ENCODE measurements at places on chromosomes 11 and 22. TPM values are rescaled to one million over a fixed set of nuclear protein-coding genes. Genes with fewer than 3 reads are reported as not detected.

DNA sequence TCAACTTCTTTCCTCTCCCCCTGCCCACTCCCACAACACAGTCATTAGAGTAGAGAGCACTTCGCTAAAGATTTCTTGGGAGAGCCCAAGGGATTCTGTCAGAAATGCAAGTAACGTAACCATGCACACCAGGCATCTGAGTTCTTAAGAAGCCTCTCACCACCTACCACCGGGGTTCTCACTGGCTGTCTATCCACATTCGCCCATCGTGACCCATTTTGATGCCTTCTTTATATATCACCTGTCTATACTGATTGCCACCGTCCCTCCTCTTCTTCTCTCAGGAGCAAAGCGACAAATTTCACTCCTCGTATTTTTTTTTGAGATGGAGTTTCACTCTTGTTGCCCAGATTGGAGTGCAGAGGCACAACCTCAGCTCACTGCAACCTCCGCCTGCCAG is 23.9 kb upstream of the RASD2 start:
- no peak overlapping the region for H3K4me3 ChIP-seq
- no peaks in the 10 kb centered on the region for H3K36me3 ChIP-seq
- H3K4me1 ChIP-seq, result peaks cover 20% of the 10 kb centered on the region
- peaks cover 3% of the 10 kb centered on the region for H3K27me3 ChIP-seq
- no peak for DNase-seq

DNA sequence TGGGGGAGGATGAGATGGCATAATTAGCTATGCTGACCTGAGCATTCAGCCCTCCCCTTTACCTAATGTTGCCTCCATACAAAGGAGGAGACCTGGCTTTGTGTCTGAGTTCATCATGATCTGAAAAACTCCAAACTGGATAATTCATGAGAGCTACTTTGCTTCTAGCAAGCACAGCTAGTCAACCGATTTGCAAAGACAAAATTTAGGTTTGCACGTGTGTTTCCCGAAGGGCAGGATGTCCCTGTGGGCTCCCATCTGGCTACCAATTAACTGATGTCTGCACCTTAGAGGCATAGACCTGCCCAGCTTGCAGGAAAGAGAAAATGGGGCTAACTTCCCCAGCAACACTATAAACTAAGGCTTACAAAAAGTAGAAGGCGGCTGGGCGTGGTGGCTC is 42.2 kb upstream of the POU2AF1 start:
- no peak overlapping the region for H3K4me3 ChIP-seq
- peaks cover 3% of the 10 kb centered on the region for H3K4me1 ChIP-seq
- H3K27ac ChIP-seq, result no peak overlapping the region
- H3K36me3 ChIP-seq, result no peaks in the 10 kb centered on the region

DNA sequence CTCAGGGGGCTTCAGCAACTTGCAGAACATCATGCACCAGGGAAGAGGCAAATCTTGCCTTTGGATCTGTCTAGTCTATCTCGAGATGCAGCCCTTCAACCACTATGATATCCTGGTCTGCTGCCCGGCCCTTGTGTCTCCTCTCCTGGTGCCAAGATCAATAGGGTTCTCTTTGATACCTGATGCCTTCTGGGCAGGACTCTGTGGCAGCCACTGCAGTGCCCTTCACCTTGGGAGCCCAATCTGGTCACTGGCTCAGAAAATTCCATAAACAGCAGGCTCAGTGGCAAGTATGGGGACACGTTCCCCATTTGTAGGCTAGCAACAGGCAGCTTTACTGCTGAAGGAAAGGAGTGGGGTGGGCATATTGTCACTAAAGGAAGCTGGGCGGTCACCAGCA is 23.4 kb downstream of the SYN3 start:
- no peak for DNase-seq
- H3K27me3 ChIP-seq, result no peaks in the 10 kb centered on the region
- no peaks in the 10 kb centered on the region for H3K36me3 ChIP-seq
- peaks cover 43% of the 10 kb centered on the region for H3K4me1 ChIP-seq
- no peak overlapping the region for H3K4me3 ChIP-seq
- H3K27ac ChIP-seq, result no peak overlapping the region

DNA sequence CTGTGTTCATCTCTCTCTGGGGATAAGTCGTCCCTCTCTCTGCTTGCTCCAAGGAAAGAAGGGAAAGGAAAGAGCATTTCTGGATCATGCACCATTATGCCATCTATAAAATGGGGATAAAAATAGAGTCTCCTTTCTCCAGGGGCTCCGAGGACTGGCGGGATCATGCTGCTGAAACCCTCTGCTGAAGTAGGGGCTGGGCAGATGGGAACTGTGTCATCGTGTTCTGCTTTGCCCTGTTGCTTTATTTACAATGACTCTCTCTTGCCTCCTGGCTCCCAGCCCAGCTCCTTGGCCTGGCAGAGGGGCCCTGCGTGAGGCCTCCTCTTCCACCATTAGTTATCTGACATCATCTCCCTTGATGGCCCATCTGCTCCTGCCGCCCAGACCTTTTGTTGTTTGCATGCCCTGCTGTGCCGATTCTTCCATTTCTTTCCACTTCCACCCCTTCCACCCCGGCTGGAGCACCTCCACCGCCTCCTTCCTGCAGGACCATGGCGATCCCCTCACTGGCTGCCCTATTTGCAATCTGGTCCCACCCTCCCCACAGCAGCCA is 200.9 kb downstream of the MYO18B start:
- peak overlapping the region; percentile 78 for H3K27ac ChIP-seq
- H3K36me3 ChIP-seq, result no peaks in the 10 kb centered on the region
- H3K27me3 ChIP-seq, result peaks cover 2% of the 10 kb centered on the region
- peaks cover 57% of the 10 kb centered on the region for H3K4me1 ChIP-seq

DNA sequence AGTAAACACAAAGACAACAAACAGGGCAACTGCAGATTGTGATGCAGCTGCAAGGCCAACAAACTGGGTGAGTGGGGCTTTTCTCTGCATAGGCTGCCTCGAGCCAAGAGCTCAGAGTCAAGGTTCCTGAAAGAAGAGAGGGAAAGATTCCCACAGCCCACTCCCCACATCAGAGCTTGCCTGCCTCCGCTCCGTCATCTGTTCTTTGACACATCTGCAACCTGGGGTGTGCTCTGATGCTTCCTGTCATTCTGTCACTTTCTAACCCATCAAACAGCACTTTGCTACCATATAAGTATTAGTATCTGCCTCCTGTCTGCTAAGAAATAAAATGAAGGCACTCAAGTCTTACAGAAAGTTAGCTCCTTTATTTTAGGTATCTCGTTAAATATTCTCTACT is 46.9 kb downstream of the C22orf31 start:
- H3K4me3 ChIP-seq, result no peak overlapping the region
- peaks cover 60% of the 10 kb centered on the region for H3K4me1 ChIP-seq
- DNase-seq, result no peak
- H3K36me3 ChIP-seq, result peaks cover 14% of the 10 kb centered on the region
- no peak overlapping the region for H3K27ac ChIP-seq

DNA sequence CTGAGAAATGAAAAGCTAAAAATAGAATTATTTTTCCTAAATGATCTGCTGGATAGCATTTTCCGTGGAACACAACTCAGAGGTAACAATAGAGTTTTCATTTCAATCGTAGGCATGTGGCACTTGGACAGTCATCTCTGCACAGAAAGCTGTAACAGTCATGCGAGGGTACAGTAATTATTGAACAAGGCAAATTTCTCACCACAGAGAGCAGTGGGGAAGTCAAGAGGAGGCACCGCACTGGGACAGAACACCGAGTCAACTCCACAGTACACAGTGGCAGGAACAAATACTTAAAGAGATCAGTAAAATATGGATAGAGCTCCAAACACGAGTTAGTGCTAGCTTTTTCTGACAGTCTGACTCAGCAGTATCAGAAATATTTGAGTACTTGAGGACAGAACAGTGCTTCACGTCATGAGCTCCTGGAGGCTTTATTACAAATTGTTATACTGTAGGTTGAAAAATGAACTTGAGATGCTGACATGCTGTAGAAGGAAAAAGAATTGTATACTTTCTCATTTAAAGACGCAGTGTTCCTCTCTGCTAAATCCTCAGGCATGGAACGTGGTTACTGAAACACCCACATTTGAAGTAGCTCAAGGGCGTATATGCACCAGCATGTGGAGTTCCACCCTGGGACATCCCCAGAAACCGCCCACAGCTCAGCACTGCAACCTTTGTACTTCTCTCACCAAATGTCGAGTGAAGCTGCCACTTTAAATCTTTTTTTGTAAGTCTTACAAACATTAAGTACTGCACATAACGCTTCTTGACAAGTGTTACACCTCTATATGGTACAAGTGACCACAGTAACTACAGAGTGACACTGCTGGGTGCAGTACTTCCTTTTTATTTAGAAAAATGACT is 27.4 kb upstream of the YPEL1 start:
- no peak for DNase-seq
- H3K27me3 ChIP-seq, result no peaks in the 10 kb centered on the region
- no peaks in the 10 kb centered on the region for H3K4me1 ChIP-seq
- no peak overlapping the region for H3K4me3 ChIP-seq
- no peak overlapping the region for H3K27ac ChIP-seq

DNA sequence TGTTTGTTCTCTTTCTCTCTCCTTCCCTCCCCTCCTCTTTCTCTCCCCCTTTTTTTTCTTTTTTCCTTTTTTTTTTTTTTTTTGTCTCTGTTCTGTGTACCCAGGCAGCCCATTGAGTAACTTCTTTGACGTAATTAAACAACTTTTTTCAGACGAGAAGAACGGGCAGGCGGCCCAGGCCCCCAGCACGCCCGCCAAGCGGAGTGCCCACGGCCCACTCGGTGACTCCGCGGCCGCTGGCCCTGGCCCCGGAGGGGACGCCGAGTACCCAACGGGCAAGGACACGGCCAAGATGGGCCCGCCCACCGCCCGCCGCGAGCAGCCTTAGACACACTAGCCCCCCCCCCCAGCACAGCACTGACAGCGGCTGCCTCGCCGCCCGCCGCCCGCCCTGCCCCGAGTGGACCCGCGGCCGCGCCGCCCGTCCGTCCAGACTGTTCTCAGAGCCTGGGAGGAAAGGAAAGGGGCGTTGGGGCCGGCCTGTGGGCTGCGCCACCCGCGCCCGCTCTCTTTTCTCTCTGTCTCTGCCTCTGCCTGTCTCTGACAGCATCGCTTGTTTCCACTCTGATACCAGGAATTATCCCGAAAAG is 26.1 kb downstream of the MOB2 start:
- no peaks in the 10 kb centered on the region for H3K4me1 ChIP-seq
- H3K36me3 ChIP-seq, result no peaks in the 10 kb centered on the region
- H3K27me3 ChIP-seq, result no peaks in the 10 kb centered on the region
- DNase-seq, result no peak

- H3K4me3 ChIP-seq, result no peak overlapping the region
- H3K36me3 ChIP-seq, result no peaks in the 10 kb centered on the region
- H3K27me3 ChIP-seq, result peaks cover 35% of the 10 kb centered on the region
- H3K4me1 ChIP-seq, result peaks cover 16% of the 10 kb centered on the region
These were observed 35.6 kb downstream of the SLC22A12 start for GRCh38 chr11:64626637-64627036.

DNA sequence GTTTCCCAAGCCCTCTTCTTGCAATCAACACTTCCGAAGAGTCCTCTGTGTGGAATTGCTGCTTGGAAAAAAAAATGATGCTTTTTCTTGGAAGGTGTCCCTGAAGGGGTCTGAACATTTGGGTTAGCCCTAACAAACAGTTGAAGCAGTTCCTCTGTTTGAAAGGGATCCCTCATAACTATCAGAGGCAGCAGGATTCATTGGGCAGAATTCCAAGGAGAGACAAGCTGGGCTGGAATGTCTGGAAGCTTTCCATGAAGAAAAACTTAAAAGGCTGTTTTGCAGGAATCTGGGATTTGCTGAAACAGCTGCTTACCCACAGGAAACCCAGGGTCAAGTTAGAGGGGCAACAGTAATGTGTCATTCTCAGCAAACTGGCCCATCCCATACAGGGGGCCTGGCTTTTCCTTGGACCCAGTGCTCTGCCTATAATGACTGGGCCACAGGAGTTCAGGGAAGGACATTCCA is 3.1 kb downstream of the CSNK2A3 start:
- H3K36me3 ChIP-seq, result no peaks in the 10 kb centered on the region
- no peak overlapping the region for H3K4me3 ChIP-seq
- H3K27ac ChIP-seq, result no peak overlapping the region
- H3K27me3 ChIP-seq, result no peaks in the 10 kb centered on the region
- no peak for DNase-seq

The SPON1 gene
- total RNA-seq, result 4.1 TPM

The SPCS2 gene
- 116 TPM for total RNA-seq

The TMEM191B gene
- total RNA-seq, result 2.7 TPM

The ARHGAP8 gene
- total RNA-seq, result 50.5 TPM

The SIK2 gene
- total RNA-seq, result 7.2 TPM
